ENCODE measurements at places on chromosomes 4 and X. TPM values are rescaled to one million over a fixed set of nuclear protein-coding genes. Genes with fewer than 3 reads are reported as not detected.

The SSX1 gene
- total RNA-seq, result not detected

The G6PD gene
- 47.7 TPM for total RNA-seq

- no peak for DNase-seq
Measured at GRCh38 chr4:171378323-171378722, 434.9 kb upstream of the GALNTL6 start.

DNA sequence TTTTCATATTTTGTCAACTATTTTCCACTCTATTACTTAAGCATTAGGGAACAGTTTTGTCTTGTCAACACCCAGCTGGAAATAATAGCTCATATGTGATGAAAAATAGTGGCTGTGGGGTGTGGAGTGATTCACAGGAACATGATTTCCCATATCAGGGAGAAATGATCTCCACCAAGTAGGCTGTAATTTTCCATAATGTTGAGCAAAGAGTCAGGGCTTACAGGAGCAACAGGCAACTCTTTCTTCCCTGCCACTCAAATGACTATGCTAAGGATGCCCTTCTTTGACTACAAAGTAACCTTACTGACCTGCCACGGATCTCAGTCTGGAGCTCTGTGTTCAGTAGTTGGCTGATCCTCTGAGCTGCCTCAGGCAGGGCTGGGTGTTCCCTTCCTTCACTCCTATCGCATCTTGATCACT is 90.0 kb upstream of the GATB start:
- no peak for DNase-seq

- DNase-seq, result no peak
Measured at GRCh38 chrX:122269243-122269781, 914.8 kb upstream of the GRIA3 start.

GRCh38 chr4:69742596-69742995 is 17.8 kb downstream of the SULT1B1 start:
- no peak for DNase-seq

- no peak for DNase-seq
Measured at GRCh38 chr4:188839704-188840103, 700.5 kb downstream of the TRIML1 start.

Data from progenitor cell of endocrine pancreas (in vitro differentiated cells).